ENCODE measurements at places on chromosomes 6 and 20. TPM values are rescaled to one million over a fixed set of nuclear protein-coding genes. Genes with fewer than 3 reads are reported as not detected.

GRCh38 chr6:99334526-99335127, 14.8 kb downstream of the FAXC start:
- no peaks in the 10 kb centered on the region for H3K27me3 ChIP-seq
- H3K36me3 ChIP-seq: no peaks in the 10 kb centered on the region
- H3K4me1 ChIP-seq: no peaks in the 10 kb centered on the region
- DNase-seq: no peak
- H3K4me3 ChIP-seq: no peak overlapping the region

DNA sequence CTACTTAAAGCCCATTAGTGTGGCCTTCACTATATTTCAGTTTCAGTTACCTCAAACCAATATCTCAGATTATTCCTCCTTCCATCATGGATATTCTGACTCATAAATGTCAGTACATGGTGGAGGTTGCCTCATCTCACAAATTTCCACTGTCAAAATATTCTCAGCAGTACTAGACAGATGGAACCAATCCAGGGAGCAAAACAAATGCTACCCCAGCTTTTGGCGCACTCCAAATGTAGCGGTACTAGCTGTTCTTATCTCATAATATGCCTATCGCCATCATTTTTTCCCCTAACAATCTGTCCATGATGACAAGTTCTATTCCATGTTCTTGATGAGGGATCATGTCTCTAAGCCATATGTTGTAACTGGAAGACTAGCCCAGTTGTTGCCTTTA, 1026.1 kb downstream of the KIF16B start:
- no peak overlapping the region for H3K4me3 ChIP-seq
- no peak for DNase-seq
- no peaks in the 10 kb centered on the region for H3K36me3 ChIP-seq

The MYLK4 gene
- 1.7 TPM for polyA plus RNA-seq

GRCh38 chr6:156650896-156651390, 126.2 kb upstream of the ARID1B start:
- no peak for DNase-seq
- no peaks in the 10 kb centered on the region for H3K36me3 ChIP-seq
- peaks cover 6% of the 10 kb centered on the region for H3K4me1 ChIP-seq
- no peak overlapping the region for H3K4me3 ChIP-seq

DNA sequence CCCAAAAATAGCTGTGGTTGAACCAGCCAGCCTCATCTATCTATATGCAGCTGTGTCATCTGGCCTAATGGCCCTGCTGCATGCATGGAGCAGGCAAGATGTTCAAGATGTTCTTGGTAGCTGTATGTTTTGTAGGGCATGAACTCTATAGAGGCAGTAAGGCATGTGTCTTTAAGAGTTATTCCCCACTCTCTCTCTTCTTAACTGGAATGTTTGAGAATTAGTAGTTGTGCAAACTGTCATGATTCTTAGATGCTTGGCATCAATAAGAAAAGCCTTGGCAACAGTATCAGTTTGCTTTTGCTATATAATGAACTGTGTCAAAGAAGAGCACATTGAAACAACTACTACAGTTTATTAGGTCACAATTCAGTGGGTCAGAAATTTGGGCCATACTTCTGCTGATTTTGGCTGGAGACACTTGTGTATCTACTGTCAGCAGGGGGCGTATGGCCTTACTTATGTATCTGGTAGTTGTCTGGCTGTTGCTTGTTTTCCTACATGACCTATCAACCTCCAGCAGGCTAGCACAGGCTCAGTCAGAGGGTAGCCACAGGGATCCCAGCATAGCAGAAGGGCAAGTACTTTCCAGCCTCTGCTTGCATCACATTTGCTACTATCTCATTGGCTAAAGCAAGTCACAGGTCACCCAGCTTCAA, 56.1 kb upstream of the LAMP5 start:
- H3K36me3 ChIP-seq: no peaks in the 10 kb centered on the region
- no peak for DNase-seq
- H3K27me3 ChIP-seq: no peaks in the 10 kb centered on the region
- no peak overlapping the region for H3K27ac ChIP-seq
- H3K4me1 ChIP-seq: no peaks in the 10 kb centered on the region

DNA sequence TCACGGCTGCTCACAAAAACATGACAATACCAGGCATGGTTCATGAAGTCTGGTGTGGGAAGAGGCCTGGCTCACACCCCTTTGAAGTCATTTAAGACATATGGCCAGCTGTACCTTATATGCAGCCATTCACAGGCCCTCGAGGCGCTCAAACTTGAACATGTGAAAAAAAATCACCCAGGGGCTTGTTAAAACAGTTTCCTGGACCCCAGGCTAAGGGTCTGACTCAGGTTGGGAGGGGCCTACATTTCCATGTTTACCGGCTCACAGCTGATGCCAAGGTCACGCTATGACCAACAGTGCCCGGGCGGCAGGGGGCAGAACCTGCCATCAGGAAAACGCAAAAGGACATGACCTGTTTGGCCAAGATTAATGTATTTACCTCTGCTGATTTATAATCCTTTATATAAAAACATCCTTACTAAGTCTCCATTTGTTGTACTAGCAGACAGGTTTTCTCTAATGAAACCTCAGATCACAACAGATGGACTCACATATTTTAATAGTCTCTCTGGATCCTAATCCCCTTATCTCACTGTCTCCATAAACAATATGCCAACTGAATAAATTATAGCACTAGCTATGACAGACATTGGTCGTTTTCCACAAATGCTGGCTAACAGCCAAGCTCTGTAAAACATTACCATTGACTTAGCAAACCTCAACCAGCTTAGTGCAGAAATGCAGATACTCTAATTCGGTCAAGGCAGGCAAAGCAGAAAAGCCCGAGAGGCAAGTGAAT, 19.9 kb downstream of the EZR start:
- H3K27ac ChIP-seq: no peak overlapping the region
- no peaks in the 10 kb centered on the region for H3K36me3 ChIP-seq
- no peaks in the 10 kb centered on the region for H3K27me3 ChIP-seq
- DNase-seq: peak; percentile 56

DNA sequence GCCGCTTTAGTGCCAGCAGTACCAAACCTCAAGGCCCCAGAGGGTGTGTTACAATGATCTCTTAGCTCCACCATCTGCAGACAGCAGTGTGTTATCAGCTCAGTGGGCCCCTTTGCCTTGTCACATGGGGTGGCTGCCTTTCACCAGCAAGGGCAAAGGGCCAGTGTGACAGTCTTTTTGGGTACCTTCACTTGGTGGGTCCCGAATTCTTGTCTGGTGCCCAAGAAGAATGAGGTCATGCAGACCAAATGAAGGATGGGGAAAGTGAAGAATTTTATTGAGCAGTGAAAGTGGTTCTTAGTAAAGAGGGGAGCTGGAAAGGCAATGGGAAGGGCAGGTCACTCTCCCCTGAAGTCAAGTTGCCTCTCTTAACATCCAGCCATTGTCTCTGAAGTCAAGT, 2.9 kb upstream of the SMIM28 start:
- H3K36me3 ChIP-seq: no peaks in the 10 kb centered on the region
- no peaks in the 10 kb centered on the region for H3K4me1 ChIP-seq
- no peak overlapping the region for H3K4me3 ChIP-seq
- no peaks in the 10 kb centered on the region for H3K27me3 ChIP-seq
- DNase-seq: no peak
- H3K27ac ChIP-seq: no peak overlapping the region

The LY6G5C gene
- 2.9 TPM for polyA plus RNA-seq

DNA sequence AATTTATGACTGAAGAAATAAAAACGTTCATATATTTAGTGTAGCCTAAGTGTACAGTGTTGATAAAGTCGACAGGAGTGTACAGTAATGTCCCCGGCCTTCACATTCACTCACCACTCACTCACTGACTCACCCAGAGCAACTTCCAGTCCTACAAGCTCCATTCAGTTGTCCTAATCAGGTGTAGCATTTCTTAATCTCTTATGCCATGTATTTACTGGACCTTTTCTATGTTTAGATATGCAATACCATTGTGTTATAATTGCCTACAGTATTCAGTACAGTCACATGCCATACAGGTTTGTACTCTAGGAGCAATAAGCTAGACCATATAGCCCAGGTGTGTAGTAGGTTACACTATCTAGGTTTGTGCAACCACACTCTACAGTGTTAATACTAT, 610.2 kb upstream of the NOX3 start:
- H3K4me1 ChIP-seq: no peaks in the 10 kb centered on the region
- H3K27me3 ChIP-seq: no peaks in the 10 kb centered on the region
- no peak overlapping the region for H3K27ac ChIP-seq

- no peak overlapping the region for H3K27ac ChIP-seq
- no peaks in the 10 kb centered on the region for H3K4me1 ChIP-seq
- no peak overlapping the region for H3K4me3 ChIP-seq
- H3K27me3 ChIP-seq: no peaks in the 10 kb centered on the region
Observed at GRCh38 chr6:18308070-18308735, 43.9 kb upstream of the DEK start.

Data from left lung (tissue), 14 donors.